ENCODE measurements at places on chromosomes 1 and 21. TPM values are rescaled to one million over a fixed set of nuclear protein-coding genes. Genes with fewer than 3 reads are reported as not detected.

GRCh38 chr1:1989102-1989542, 14.5 kb downstream of the CFAP74 start:
- no peak for ATAC-seq

DNA sequence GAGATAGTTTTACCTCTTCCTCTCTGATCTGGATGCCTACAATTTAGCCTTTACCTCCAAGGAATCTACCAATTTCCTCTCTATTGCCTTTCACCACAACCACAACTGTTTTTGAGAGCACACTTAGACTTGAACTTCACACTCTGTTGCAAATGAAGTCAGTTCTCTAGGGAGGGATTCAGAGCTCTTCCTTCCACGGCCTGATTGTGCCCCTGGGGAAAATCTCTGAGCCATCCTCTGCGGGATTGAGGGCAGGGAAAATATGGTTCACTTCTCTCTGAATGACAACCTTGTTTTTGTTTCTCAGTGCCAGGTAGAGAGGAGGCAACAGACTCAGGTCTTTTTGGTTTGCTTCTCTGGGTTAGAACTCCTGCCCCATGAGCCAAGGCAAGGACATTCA, 35.4 kb upstream of the BCL10 start:
- no peak for ATAC-seq

DNA sequence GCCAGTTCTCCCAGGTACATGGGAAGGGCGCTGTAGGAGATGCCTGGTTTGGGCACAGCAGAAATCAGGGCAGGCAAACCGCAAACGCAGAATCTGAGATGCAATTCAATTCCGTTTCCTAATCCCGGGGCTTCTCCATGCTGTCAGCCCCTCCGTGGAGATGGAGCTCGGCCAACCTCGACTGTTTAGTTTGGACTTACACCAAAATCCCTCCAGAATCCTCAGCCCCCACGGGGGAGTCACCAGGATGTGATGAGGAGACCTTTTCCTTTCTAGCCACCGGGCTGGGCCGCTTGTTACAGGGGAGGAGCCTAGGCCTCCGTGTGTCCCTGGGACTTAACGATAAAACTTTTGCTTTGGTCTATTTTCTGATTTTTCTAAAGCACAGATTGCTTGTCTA, 7.9 kb downstream of the SLC2A7 start:
- ATAC-seq, result no peak

DNA sequence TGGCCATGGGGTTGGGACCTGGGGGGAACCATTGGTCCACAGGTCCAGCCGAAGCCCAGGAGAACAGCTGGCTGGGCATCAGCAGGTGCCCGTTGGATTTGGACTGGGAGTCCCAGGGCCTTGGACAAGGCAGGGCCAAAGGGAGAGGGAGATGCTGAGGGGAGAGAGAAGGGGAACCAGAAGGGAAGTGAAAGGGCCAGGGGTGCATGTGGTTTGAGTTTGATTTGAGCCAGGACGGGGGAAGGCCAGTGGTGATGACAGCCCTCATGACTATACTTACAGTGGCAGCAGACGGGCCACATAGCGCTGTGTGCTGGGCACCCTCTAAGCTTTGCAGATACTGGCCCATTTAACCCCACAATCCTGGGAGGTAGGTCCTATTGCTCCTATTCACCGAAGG, 18.8 kb downstream of the AGRN start:
- no peak for ATAC-seq

- no peak for ATAC-seq
Observed at GRCh38 chr21:38264571-38264970, 7.8 kb downstream of the KCNJ15 start.

GRCh38 chr21:38766987-38767722, 38.6 kb upstream of the ETS2 start:
- no peak for ATAC-seq

DNA sequence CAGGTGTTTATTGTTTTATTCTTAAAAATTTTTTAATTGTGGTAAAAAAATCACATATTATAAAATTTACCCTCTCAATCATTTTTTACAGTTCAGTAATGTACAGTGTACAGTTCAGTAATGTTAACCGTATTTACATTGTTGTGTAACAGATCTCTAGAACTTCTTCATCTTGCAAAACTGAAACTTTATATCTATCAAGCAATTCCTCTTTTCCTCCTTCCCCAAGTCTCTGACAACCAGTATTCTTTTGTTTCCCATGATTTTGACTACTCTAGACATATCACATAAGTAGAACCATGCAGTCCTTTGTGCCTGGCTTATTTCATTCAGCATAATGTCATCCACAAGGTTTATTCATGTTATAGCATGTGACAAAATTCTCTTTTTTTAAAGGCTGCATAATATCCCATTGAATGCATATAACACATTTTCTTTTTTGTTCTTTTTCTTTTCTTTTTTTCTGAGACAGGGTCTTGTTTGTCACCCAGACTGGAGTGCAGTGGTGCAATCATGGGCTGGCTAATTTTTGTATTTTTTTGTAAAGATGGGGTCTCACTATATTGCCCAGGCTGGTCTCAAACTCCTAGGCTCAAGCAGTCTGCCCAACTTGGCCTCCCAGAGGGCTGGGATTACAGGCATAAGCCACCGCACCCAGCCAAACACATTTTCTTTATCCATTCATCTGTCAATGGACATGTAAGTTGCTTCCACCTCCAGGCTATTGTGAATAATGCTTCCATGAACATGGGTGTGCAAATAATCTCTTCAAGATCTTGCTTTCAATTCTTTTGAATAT, 17.2 kb upstream of the RCSD1 start:
- ATAC-seq, result no peak

- ATAC-seq, result no peak
Observed at GRCh38 chr1:202750761-202751160, 40.5 kb upstream of the SYT2 start.

GRCh38 chr1:214573386-214574318, 22.2 kb upstream of the PTPN14 start:
- peak; percentile 25 for ATAC-seq

DNA sequence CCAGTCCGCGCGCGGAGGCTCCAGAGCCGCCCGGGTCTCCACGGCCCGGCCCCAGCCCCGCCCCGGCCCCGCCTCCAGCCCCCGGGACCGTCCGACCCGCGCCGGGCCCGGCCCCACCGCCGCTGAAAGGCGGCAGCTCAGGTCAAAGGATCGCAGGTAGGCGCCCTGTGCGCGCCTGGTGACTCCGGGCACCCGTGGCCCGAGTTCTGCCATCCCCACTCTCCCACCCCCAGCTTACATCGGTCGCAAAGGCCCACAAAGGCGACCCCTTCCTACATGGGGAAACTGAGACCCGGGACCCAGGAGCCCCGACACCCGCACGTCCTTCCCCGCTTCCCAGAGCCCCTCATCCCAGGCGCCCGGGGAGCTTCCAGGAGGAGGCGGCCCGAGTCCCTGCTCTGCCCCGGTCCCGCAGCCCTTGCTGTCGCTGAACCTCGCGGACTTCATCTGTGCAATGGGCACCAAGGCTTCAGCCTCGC, at the start of gene TMEM200B:
TMEM200B (minus strand) TSS at position 17 of the 479 bp plus-strand sequence. CDS start 2,075 bp downstream, outside the sequence.
- ATAC-seq, result peak; percentile 2

DNA sequence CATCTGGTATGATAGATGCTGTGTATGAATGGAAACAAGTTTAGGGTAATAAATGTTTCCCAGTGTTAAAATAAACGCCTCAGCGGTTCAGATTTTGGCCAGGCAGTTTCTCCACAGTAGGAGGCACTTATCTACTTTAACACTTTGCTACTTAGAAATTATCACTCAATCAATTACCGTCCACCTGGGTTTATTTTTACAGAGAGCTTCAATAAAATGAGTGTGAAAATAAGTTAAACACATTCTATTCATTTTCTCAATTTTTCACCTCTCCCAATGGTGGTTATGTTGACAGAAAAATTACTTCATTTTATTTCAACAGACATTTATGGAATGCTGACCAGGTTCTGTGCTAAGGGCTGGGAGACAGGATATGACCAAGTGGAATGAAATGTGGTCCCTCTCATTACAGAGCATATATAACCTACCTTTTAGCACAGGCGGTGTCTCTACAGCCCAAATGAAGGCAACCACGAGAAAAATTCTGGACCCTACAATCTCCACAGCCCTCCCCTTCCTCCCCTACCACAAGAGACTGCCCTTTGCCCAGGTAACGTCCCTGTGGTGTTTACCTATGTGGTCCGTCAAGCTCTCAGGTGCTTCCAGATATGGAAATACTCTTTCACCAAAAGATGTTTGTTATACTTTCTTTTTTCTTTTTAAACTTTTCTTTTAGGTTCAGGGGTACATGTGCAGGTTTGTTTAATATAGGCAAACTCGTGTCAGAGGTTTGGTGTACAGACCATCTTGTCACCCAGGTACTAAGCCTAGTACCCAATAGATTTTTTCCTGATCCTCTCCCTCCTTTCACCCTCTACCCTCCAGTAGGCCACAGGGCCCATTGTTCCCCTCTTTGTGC, 105.5 kb downstream of the HLCS start:
- no peak for ATAC-seq

GRCh38 chr1:97047421-97047793, 325.8 kb downstream of the PTBP2 start:
- no peak for ATAC-seq

DNA sequence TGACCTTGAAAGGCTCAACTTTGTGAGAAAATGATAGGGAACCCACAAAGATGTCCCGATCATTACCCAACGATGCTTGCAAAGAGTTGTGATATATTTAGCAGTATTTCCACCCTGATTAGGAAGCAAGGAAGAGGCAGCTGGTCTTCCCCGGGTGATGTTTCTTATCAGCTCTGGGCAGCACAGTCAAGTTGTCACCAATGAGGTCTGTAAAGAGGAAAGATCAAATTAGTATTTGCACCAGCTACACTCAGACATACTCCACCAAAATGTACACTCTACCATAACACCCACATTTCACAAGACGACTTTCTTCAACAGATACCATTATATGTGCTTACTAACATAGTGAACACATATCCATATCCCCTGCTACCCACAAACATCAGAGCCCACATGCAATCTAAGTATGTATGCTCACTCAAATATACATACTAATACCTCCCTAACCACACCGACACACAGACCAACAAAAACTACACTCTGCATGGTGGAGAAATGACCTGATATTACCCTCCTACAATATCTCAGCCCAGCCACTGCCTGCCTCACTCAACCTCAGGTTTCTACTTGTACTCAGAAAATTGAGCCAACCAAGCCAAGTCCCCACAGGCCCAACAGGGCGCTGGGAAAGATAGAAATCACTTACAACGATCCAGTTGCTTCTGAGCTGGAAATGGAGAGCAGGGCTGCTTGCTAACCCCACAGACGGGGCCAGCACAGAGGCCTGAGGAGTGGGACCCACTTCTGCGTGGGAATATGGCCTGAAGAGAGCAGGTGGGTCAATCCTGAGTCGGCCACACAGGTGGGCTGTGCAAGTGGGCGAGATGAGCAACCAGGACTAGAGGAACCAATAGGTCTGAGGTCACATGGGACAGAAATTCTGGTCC, 4.6 kb upstream of the BTG2 start:
- no peak for ATAC-seq

PPM1J gene
- total RNA-seq, result 0.48 TPM

FBLIM1 gene
- 35.1 TPM for total RNA-seq

CATSPERE gene
- total RNA-seq, result 0.66 TPM

SLFNL1 gene
- 0.76 TPM for total RNA-seq

DCST2 gene
- total RNA-seq, result 0.98 TPM

RYR2 gene
- total RNA-seq, result 1.9 TPM

PADI2 gene
- total RNA-seq, result 2.5 TPM

VWA5B1 gene
- 2.8 TPM for total RNA-seq

ASTN1 gene
- 37.0 TPM for total RNA-seq

GBP5 gene
- 0.63 TPM for total RNA-seq

CAMK2N1 gene
- 64.5 TPM for total RNA-seq
